A375 (cell line): ENCODE measurements at places on chromosomes 16 and 17. TPM values are rescaled to one million over a fixed set of nuclear protein-coding genes. Genes with fewer than 3 reads are reported as not detected.

KRTAP17-1 gene
- not detected in 2 replicates for total RNA-seq

CRYBA1 gene
- not detected in 2 replicates for total RNA-seq

GGT6 gene
- not detected in 2 replicates for total RNA-seq

GNAO1 gene
- 1.8 and 6.1 TPM in 2 replicates for total RNA-seq

PLLP gene
- total RNA-seq, result not detected in 2 replicates

TP53TG3C gene
- 0.90 and 1.1 TPM in 2 replicates for total RNA-seq

SLC26A11 gene
- 6.5 and 7.2 TPM in 2 replicates for total RNA-seq

CSNK2A2 gene
- total RNA-seq, result 23.3 and 25.8 TPM in 2 replicates
